ENCODE measurements at places on chromosomes 3 and 15.

GRCh38 chr3:25349095-25349494, 79.0 kb upstream of the RARB start:
- no peak for DNase-seq

DNA sequence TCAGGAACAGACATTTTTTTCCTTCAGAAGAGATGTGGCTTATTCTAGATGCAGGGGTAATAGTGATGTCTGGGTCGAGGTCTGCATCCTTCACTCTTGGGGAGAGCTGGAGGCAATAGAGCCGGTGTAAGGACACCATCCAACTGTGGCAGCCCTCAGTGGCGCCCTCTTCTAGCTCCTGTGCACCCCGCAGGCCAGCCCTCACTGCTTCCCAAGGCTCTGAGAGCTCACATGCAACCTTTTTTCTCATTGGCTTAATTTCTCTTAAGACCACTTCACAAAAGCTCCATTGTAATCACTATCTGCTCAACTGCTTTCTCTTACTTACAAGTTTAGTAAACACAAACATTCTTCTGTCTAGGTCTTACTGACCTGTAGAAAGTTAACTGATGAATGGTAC, 3.9 kb upstream of the VPS8 start:
- DNase-seq: no peak

- peak; percentile 84 for DNase-seq
Observed at GRCh38 chr15:90400759-90401314, 12.8 kb downstream of the IQGAP1 start.

GRCh38 chr3:30393079-30393478, 213.3 kb upstream of the TGFBR2 start:
- DNase-seq: no peak

- DNase-seq: peak; percentile 54
Observed at GRCh38 chr3:100254168-100254777, 6.5 kb upstream of the TBC1D23 start.

DNA sequence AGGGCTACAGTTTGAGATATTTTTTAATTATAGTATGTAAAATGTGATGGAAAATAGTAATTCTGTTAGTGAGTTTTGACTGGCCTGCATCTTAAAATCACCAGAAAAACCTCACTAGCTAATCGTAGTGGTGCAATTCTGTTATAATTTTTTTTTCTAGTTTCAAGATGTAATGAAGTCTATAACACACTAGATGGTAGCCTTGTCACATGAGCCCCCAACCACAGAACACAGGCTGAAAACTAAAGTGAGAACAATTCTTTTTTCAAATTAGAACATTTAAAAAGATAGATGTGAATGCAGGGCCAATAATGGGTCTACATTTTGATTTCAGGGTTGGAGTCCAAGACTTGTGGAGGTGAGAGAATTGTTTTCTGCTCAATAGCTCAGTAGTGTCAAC, 83.3 kb upstream of the KCNH8 start:
- no peak for DNase-seq

DNA sequence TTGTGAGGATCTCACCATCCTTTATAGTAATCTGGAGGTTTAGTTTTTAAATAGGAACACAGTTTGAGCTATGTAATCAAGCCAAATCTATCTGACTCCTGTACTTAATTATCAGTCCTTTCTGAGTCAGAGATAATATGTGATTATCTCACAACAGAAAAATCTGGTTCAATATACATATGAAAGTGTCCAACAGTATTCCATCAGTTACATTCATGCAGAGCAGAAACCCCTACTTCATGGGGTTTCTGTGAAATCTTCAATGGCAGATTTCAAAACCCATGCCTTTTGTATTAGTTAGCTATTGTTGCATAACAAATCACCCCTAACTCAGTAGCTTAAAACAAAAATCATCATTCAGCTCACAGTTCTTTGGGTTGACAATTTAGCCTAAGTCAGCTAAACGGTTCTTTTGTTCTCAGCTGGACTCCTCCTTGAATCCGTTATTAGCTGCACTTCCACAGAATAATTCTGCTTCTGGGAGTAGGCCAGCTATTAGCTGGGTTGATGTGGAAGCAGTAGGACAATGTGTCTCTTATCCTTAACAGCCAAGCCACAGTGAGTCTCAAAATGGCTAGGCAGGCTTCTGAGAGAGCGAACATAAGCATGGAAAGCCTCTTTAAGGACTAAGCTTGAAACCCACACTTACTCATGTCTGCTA, 42.9 kb upstream of the ARPP21 start:
- no peak for DNase-seq

DNA sequence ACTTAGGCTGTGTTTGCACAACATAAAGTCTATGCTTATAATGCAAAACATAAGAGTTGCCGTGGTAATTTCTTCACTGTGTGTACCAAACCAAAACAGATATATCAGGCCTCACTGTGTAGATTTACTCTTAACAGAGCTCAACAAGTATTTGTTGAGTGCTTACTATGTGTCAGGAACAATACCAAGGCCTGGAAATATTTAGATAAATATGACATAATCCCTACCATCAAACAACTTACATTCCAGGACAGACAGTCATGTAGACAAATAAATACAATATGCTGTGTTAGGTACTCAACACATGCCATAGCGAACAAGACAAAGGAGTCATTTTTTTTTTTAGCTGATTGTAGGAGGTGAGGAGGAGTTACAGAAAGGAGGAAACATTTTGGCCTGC, 554.0 kb downstream of the NSUN3 start:
- DNase-seq: no peak

DNA sequence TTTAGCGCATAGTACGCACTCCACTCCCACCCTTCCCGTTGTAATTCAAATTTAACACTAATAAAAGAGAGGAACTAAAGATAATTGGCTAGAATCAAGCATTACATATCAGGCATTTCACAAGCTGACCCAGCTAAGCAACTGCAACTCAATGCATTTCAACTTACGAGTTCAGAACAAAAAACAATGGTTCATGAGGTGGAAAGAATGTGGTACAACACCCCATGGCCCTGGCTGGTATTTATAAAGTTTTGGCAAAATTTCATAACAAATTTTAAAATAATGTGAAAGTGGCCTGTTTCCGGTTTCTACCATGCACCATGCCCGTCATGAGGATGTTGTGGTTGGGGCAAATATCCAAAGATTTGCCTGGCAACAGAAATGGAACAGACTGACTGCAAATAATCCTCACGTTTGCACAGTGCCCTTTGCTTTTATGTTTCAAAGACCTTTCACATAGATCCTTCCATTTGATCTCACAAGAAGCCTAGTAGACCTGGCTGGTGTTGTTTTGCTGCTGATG, 455.3 kb upstream of the NR2F2 start:
- no peak for DNase-seq

GRCh38 chr3:129119365-129120100, 2.1 kb downstream of the RAB43 start:
- DNase-seq: no peak

- peak; percentile 58 for DNase-seq
Observed at GRCh38 chr3:44323341-44323955, 15.1 kb upstream of the TCAIM start.

GRCh38 chr15:71939981-71940588, 129.7 kb downstream of the NR2E3 start:
- no peak for DNase-seq

GRCh38 chr3:5309602-5310001, 122.1 kb downstream of the EDEM1 start:
- DNase-seq: no peak

DNA sequence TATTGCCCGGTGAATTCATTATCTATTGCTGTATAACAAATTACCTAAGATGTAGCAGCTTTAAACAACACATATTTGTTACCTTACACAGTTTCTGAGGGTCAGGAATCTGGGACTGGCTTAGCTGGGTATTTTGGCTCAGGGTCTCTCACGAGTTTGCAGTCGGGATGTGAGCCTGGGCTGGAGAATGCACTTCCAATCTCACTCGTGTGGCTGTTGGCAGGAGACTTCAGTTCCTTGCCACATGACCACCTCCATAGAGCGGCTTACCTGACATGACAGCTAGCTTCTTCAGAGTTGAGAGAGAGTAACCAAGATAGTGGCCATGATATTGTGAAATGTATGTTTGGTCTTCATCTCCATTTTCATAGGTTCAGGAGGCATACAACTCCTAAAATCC, 18.4 kb upstream of the MITF start:
- DNase-seq: no peak

DNA sequence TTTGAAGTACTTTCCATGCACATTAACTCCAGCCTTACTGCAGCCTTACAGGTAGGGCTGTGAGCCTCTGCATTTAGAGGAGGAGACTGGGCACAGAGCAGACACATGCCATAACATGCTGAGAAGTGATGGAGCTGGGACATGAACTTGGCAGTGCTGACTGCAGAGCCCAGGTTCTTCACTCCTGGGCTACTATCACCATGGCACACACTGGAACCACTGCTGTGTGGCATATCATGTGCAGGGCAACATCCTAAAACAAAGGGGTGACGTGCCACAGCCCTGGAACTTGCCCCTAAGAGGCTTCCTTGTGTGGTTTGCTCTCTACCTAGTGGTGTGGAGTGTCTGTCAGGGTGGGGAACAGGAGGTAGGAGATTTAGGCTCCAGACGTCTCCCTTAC, 25.4 kb downstream of the EHD4 start:
- DNase-seq: no peak

DNA sequence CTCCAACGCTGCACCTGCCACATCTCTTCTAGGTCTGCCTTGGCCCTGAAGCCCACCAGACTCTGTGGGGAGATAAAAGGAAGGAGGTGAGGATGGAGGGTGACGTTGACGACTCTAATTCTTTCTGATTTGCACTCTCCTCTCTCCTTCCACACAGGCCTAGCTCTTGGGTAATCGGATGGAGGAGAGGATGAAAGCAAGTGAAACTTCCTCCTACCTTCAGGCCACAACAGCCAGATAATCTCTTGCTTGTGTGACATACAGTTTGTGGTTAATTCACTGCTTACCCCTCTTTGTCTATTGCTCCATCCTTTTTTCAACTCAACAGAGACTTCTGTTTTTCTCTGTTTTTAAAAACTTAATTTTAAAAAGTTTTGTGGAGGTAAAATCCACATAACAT, 208.1 kb downstream of the SV2B start:
- no peak for DNase-seq

GRCh38 chr3:16809993-16810392, 74.8 kb upstream of the PLCL2 start:
- no peak for DNase-seq

DNA sequence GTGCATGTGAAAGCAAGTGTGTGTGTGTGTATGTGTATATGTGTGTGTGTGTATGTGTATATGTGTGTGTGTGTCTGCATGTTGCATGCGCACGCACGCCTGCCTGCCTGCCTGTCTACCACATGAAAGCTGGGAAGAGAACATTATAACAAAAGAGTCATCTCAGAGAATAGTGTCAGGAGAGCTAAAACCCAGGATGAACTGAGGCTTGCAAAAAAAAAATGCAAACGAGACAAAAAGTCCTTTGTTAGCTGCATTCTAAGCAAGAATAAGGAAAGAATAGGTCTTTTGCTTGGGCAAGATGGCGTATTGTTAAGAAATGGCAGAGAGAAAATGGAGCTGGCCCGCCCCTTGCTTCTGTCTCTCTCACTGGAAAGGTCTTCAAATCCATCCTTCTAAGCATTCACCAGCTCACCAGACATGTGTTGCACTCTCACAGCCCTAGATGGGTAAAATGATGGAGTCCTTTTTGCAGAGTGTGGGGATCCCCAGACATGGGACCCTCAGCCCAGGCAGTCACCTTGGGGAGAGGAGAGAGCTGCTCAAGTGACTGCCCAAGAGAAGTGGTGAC, 16.4 kb downstream of the WNT7A start:
- DNase-seq: no peak

DNA sequence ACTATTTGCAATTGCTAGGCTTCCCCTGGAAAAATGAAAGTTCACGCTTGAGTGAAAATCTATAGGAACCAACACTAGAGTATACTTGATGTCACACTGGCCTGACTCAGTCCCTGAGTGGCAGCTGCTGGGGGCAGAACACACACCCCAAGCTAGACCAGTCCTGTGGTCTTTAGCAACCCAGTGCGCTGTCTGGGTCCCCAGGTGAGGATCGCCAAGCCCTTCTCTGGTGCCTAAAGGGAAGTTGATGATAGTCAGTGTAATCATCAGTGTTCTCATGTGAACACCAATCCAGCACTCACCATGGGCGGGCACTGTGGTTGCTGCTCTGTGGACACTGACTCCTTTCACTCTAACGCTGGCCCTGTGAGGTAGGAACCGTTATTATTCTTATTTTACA, 11.2 kb downstream of the ALDH1A3 start:
- no peak for DNase-seq

DNA sequence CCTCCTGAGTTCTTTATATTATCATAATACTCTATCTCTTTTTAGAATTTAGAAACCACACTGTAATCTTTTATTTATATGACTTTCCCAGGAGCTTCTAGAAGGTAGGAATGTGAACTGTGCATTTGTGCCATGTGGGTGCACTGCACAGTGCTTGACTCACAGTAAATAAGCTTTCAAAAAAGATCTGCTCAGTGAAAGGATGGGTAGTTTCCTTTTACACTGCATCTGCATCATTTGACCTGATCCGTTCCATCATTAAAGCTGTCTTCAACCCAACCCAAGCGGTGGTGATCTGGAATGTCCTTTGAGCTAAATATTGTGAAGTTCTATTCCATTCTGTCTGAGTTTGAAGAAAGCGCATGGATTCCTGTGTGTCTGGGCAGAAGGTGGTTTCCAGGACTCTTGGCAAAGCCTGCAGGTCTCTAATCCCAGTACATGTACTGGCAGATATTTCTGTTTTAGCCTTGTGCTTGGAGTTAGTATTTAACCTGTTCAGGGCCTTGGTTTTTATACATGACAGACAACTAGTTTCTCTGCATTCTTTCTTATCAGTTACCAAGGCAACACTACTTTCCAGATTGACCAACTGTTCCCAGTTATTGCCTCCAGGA, 96.7 kb downstream of the DHX30 start:
- DNase-seq: no peak

GRCh38 chr3:45227946-45228345, 1.9 kb upstream of the TMEM158 start:
- no peak for DNase-seq

- no peak for DNase-seq
Observed at GRCh38 chr3:9686050-9686550, 17.5 kb upstream of the CPNE9 start.

DNA sequence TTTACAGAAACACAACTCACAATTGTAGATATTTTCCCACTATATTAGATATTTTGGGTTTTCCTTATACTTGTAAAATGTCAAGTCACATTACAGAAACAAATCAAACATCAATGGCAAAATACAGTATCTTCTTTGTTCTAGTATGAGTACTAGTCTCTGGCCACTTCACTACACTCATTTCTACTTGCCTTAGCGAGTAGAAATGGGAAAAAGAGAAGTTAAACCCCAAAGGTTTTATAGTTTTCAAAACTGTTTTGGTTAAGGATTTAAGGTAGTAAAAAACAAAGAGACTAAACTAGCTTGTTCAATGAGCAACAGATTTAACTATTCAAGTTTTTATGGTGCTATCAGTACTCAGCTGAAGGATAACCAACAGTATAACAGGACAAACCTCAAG, 81.7 kb downstream of the BTD start:
- no peak for DNase-seq

Measured in left renal pelvis (tissue), 4 donors.